ENCODE measurements at places on chromosomes 1 and 21.

GRCh38 chr1:151814971-151815545, 9.8 kb upstream of the LINGO4 start:
- no peak for DNase-seq

DNA sequence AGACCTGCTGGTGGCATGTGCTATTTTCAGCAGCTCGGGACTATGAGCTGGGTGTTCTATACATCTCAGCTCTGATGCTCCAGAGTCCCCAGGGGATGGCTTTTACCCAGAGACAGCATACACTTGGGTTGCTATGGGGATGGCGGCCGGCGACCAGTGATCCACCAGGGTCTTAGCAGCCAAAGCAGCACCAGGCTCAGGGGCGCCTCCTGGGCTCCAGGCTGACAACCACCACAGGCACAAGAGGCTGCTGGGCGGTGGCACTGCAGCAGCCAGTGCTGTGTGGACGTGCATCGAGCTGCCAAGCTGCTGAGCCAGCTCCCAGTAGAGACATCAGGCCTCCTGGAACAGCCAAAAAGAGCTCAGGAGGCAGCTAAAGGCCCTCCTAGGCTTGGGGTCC, 37.6 kb upstream of the CLSTN1 start:
- peak; percentile 89 for DNase-seq

DNA sequence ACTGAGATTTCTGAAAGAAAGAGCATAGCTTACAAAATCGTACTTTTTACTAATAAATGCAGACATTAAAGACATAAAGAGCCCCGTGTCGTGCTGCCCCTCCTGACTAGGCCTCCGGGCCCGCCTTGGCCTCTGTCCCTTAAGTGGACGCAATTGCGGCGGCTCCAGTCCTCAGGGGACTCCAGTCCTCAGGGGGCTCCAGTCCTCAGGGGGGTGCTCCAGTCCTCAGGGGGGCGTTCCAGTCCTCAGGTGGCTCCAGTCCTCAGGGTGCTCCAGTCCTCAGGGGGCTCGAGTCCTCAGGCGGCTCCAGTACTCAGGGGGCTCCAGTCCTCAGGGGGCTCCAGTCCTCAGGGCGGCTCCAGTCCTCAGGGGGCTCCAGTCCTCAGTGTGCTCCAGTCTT, 10.6 kb upstream of the OR2M2 start:
- DNase-seq: no peak

DNA sequence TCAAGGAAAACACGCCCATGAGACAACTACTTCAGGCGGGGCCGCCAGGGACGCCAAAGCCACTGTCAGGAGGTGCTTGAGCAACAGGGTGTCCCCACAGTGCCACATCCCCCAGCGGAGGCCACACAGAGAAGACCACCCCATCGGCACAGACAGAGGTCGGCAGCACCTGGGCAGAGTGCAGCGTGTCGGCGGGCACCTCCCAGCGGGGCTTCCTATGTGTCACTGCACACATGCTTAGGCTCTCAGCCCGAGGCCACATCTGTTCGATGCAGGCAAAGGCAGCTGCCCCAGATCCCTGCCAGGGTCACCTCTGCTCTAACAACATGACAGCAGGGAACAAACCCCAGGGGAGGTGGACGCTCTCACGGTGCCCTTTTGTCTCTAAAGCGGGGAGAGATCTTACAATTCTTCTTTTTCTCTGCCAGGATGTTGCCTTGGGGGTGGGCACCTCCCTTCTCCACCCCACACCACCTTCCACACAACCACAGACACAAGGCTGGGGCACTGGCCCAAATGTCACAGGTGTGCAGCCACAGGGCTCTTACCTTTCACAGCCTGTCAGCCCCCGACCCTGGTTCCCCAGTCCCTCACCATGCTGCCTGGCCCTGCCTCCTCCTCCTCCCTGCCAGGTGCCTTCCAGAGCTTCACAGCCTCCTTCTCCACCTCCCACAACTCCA, 4.2 kb downstream of the KRTAP10-8 start:
- DNase-seq: peak; percentile 74

DNA sequence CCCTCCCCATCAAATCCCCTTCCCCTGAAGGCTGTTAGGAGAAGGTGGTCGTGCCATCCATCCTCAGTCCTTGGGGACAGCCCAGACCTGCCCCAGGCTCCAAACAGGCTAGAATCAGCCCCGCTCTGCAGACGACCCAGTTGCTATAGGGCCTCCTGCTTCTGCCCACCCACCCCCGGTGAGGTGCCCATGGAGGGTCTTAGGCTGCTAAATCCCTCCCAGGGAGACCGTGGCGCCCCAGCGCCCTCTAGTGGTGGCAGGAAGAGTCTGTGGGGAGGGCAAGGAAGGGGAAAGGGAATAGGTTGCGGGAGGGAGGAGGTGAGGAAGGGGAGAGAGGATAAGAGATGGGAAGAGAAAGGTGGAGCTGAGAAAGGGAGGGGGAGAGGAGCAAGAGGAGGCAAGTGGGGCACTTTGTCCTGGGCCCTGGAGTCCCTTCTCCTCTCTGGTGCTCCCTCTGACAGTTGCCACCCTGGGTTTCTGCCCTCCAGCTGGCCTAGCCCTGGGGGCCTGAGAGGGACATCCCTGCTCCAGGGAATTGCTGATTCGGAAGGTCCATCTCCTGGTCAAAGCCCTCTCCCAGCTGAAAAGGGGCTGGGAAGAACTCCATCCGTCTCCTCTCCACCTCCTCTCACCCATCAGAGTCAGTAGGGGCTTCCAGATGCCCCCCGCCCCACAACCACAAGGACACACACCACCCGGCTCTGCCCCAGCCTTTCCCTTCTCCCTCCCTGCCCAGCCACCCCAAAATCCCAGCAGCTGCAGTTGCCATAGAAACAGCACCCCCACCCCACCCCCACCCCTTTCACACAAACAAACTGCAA, 55.4 kb downstream of the CAMK2N1 start:
- DNase-seq: peak; percentile 8

- DNase-seq: no peak
Measured at GRCh38 chr1:25703671-25704266, 87.2 kb downstream of the MAN1C1 start.

DNA sequence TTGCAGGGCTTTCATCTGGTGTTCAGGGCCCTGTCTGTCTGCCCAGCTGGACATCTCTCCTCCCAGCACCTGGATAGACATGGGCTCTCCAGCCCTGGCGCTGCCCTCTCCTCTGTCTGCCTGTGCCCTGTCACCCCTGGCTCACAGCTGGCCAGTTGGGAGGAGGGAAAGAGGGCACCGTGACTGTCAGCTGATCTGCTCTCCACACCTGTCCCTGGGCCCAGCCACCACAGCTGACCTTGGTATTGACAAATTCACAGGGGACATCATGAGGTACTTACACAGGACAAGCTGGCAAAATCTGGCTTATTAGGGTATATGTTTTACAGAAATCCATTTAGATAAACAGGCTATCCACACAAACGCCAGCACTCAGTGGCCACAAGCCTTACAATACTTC, 8.3 kb downstream of the TNR start:
- no peak for DNase-seq

DNA sequence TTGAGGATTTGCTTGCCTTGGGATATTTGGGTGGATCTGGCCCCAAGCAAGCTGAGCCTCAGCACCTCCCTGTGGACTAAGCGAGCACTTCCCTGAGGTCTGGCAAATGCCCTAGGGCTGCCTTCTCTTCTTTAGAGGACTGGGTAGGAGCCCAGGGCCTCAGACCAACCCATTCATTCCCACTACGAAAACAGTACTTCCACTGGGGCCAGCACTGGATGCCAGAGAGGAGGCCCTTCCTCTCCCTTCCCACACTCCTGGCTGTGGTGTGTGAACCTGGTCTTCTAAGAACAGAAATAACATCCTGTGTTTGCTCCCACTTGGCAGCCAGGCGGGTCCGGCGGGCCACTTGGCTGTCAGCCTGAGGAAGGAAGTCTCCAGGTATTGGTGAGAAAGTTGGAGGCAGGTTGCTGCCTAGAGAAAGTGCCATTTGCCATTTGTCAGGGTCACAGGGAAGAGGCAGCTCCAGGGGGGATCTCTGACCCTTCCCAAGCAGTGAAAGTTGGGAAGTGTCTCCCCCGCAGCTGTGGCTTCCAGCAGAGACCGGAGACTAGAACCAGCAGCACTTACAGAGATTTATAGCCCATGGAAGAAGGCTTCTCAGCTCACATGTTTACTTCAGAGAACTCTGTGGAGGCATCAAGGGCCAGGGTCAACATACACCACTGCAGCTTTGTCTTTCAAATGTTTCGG, 323.5 kb downstream of the SIPA1L2 start:
- no peak for DNase-seq

DNA sequence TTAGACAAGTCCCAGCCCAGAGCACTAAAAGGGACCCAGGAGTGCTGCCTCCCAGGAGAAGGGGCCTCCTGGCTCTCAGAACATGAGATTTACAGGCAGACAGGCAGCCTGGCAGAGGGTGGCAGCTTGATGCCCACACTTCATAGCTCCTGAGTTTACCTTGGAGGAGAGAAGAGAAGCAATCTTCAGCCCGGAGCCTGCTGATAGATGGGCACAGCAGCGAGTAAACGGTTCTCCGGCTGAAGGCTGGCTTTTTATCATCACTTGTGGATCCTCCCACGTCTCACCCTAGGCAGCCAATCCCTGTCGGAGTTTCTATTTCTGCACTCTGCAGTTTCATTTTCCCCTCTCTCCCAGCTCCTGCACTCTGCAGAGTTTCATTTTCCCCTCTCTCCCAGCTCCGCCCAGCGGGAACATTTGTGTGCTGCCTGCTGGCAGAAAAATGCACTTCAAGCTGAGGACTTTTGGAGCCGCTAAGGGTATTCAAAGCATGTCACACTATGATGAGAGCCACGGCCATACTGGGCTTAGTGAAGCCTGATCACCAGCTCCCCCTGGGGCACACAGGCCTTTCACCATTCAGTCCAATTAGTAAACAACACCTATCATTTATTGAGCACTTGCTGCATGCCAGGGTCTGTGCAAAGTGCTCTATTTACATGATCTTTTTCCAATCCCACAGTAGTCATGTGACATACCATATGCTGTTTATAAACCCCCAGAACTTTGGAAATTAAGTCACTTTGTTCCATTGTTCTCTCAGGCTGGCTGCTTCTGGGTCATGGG, at the start of gene IFI6:
IFI6 (minus strand) TSS at position 229 of the 786 bp plus-strand sequence. CDS start 2,878 bp downstream, outside the sequence.
- DNase-seq: peak; percentile 95

Data from NCI-H524 (cell line).